NCI-H1694 (cell line): ENCODE measurements at places on chromosomes 3 and 15.

GRCh38 chr15:87489902-87490665, 766.5 kb downstream of the NTRK3 start:
- peak; percentile 18 for DNase-seq

GRCh38 chr3:86180696-86181095, 810.3 kb downstream of the VGLL3 start:
- peak; percentile 4 for DNase-seq

GRCh38 chr15:70097321-70098152, at the start of gene TLE3:
Gene TLE3 (minus strand): TSS chr15:70097917. CDS start chr15:70096798, 1,119 bp downstream.
- peak; percentile 91 for DNase-seq

DNA sequence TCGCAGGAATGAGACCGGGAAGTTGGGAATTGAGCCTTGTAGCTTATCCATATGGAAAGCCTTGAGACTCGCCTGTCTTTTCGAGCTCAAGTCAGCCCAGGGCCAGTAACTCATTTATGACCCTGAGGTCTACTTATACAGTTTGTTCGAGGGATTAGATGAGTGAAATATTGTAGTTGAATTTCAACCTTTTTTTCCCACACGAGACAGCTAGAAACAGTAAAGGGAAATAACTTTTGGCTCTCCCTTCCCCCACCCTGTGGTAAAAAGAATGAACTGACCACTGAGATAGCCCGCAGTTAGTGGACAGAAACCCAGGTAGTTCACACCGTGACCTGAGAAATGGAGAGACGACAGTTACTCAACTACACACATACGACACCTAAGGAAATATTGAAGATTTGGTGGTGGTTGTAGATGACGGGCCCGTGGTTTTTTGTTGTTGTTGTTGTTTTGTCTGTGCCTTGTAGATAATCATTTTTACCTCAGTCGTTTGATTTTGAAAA, 841 bp downstream of the EIF3J start:
- DNase-seq = no peak

DNA sequence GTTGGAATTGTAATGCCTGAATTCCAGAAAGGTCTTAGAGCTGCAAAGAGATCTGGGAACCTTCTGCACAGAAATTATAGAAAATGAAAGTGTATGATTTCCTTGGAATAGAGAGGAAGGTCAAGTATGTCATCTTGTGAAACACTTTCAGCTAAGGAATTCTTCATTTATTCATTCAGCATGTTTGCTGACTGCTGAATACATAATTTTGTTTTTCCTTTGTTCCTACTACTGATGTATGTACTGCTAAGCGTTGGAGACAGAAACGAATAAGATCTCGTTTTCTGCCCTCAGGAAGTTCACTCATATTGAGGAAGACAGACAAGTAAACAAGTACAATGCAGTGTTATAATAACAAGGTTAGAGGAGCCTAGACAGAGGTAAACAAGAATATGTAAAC, 14.3 kb upstream of the IL20RB start:
- DNase-seq = no peak

- no peak for DNase-seq
These were observed 30.2 kb downstream of the PLAAT1 start for GRCh38 chr3:193271101-193271840.

DNA sequence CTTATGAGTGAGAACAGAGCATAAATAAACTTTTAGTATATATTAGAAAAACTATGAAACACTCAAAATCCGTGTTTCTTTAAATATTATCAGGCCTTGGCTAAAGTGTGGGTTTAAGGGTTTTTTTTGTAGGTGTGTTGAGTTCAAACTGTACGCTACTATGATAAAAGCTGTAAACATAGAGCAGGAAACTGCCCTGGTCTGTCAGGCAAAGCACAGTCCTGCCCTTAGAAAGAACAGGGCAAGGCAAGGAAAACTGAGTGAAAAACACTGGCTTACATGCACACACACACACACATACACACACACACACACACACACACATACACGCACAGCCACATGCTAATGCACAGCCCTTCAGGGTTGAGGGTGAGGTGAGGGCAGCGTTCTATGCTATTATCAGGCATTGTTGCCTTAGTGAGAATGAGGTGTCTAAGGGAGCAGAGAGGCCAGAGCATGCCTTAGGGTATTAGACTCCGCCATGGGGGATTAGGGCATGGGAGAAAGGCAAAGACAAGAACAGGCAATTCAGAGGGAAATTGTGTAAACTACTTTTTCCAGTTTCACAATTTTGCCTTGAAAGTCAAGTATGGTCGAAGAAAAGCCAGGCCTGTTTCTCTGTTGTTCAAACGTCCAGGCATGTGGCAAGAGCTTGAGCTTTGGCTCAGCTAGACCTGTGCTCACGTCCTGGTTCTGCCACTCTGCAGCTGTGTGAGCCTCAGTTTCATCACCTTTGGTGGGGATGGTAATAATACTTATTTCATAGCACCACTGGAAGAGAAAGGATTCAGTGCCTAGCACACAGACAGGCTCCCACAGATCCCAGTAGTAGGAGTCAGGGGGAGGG, 36.3 kb upstream of the TPM1 start:
- DNase-seq = no peak

DNA sequence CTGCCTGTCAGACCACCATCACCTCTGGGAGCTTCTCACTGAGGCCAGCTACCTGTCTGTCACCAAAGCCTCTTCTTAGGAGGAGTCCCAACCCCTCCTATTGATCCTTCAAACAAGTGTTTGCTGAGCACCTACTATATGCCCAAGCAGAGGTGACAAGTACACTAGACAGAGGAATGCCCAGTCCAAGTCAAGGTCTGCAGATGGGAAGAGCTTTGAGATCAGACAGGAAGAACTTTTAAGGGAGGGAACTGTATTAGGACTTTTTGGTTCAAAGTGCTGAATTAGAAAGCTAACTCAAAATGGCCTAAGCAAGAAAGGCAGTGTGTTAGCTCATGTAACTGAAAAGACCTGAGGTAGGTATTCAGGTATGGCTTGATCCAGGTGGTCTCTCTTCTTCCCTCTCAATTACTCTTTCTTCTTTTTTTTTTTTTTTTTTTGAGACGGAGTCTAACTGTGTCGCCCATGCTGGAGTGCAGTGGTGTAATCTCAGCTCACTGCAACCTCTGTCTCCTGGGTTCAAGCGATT, 3.6 kb upstream of the RAD18 start:
- DNase-seq = no peak

DNA sequence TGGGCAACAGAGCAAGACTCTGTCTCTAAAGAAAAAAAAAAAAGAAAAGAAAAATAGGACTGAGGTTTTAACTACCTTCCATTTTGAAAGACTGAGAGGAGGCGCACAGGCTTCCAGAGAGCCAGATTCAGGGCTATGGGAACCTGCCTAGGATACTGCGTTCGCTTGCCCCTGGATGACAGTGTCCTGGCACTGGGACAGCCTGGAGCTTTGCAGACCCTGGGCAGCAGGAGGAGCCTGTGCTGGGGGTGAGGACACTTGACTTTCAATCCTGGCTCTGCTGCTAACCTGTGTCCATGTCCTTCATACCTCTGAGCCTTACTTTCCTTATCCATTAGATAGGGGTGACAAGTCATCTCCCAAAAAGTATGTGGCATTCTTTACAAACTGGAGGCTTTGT, 31.2 kb downstream of the CD276 start:
- DNase-seq = no peak

- no peak for DNase-seq
These were observed 69.0 kb downstream of the SLC12A8 start for GRCh38 chr3:125143538-125143937.

- no peak for DNase-seq
These were observed 8.0 kb downstream of the EPHB1 start for GRCh38 chr3:134803051-134803505.

DNA sequence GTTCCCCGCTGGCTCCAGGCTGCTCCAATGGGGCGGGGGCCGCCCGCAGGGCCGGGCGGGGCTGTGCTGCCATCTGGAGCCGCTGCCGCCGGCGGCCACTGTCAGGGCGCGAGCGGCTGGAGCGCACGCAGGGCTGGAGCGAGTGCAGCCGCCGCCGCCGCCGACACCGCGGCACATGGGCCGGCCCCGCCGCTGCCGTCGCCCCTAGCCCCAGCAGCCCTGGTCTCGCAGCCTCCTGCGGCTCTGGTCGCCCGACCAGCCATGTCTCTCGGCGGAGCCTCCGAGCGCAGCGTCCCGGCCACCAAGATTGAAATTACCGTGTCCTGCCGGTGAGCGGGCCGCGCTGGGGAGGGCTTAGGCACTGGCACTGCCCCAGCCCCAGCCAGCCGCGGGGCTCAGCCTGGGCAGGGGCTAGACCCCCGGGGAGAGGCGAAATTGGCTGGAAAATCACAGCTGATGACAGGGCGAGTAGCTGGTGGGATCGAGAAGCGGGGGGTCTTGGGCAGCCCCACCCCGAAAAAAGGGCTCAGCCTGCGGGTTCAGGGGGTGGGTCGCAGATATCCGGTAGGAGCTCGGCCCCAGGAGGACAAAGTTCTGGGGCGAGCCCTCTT, at the start of gene CPNE9:
Gene CPNE9 (plus strand): TSS at position 98 of the 611 bp plus-strand sequence. CDS start 164 bp downstream, at position 262.
- DNase-seq = no peak

- no peak for DNase-seq
These were observed 19.1 kb upstream of the PLCH1 start for GRCh38 chr3:155763870-155764463.

- no peak for DNase-seq
These were observed 100.8 kb downstream of the KLF13 start for GRCh38 chr15:31427411-31427810.

DNA sequence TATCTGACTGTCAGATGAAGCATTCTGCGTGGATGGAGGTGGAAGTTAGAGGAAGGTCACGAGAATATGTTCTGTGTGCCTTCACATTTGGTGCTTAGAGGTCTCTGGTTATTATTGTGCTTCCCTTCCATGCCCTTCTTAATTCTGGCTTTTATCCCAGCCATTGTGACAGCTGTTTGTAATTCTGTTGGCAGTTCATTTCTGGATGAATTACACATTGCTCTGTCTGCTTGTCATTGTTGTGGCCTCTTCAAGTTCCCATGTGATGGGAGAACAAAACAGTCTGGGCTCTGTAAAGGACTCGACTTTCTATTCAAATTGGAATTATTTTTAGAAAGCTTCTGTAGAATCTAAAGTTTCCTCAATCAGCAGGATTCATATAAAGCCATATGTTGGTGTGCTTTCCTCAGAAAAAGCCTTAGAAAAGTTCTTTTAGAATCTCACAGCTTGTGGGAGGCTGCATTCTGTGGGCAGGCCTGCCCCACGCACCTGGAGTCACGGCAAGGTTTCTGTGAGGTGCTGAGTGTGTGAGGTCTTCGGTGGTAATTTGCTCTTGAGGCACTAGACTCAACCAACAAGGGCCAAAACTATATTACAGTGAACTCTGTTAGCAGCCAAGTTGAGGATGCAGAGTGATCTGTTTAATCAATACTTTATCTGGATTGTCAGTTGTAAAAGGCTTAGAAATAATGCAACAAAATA, 397.4 kb upstream of the AZI2 start:
- DNase-seq = no peak

- DNase-seq = no peak
These were observed 172.4 kb downstream of the ATP8B4 start for GRCh38 chr15:49946681-49947080.
